AG10803 (cell line): ENCODE measurements at places on chromosomes 4 and X.

DNA sequence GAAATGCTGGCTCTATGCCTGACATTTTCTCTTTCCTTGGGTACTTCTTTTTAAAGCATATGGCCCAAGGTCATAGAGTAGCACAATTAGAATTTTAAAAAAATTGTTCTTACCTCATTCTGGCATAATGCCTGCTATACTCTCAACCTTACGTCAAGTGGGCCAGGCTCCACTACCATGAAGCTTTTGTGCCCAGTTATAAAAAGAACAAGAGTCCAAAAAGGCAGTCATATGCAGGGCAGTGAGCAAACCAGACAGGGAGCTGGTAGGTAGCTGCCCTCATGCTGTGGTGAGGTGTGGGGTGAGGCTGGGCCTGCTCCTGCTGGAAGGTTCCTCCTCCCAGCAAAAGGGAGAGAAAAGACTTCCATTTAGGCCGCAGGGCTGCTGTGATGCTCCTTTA, 64.4 kb upstream of the UCP1 start:
- no peak for DNase-seq

GRCh38 chr4:41006141-41006540, 208.2 kb downstream of the APBB2 start:
- DNase-seq = peak; percentile 60

DNA sequence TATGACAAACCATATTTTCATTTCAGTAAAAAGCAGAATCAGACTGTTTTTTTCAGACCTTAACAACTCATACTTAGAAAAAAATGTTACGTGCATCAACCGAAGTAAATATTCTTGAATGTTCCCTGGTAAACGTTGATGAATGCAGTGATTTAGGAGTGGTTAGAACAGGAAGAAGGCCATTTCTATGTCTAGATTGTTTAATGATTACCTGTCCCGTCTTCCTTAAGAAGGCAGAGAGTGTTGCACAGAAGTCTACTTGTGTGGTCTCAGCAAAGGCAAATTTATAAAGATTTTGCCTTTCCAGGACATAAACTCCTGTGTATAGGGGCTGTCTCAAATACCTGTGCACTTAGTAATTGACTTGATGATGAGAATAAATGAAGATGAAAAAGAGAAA, 134.5 kb downstream of the MGST2 start:
- no peak for DNase-seq

DNA sequence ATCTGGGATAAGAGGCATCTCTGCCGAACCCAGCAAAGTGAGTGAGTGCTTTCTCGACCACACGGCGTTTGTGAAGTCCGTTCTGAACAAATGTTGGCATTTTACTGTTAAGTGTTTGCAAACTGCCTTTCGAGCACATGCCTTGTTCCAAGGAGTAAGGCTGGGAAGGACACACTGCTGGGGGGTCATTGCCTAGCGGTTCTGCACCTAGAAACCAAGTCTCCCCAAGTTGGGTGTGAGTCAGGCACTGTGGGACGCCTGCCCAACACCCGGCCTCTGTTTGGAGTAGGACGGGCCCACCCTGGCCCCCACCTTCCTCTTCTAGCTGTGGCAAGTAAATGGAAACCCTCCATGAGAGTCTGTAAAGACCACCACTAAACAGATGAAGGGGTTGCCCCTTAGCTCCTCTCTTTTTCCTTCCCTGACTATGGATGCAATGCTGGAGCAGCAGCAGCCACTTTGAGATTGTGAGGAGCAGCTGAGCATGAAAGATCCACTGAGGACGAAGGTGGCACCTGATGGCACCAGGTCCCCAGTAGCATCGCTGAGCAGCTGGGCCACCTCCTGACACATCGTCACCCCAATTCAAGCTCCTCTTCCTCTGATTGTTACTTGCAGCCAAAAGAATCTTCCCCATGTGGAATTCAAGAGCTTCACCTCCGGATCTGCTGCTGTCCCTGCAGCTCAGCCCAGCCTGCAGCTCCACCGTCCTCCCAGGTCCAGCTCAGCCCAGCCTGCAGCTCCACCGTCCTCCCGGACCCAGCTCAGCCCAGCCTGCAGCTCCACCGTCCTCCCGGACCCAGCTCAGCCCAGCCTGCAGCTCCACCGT, 6.3 kb downstream of the CPLX1 start:
- DNase-seq = no peak

- no peak for DNase-seq
These were observed 516.2 kb downstream of the KCTD8 start for GRCh38 chr4:43932448-43932847.

- DNase-seq = peak; percentile 59
These were observed 4.8 kb downstream of the NOP14 start for GRCh38 chr4:2958446-2958845.
